ENCODE measurements at places on chromosomes 2 and 18. TPM values are rescaled to one million over a fixed set of nuclear protein-coding genes. Genes with fewer than 3 reads are reported as not detected.

- DNase-seq = peak; percentile 64
Measured at GRCh38 chr2:120818441-120818920, 82.8 kb downstream of the GLI2 start.

DNA sequence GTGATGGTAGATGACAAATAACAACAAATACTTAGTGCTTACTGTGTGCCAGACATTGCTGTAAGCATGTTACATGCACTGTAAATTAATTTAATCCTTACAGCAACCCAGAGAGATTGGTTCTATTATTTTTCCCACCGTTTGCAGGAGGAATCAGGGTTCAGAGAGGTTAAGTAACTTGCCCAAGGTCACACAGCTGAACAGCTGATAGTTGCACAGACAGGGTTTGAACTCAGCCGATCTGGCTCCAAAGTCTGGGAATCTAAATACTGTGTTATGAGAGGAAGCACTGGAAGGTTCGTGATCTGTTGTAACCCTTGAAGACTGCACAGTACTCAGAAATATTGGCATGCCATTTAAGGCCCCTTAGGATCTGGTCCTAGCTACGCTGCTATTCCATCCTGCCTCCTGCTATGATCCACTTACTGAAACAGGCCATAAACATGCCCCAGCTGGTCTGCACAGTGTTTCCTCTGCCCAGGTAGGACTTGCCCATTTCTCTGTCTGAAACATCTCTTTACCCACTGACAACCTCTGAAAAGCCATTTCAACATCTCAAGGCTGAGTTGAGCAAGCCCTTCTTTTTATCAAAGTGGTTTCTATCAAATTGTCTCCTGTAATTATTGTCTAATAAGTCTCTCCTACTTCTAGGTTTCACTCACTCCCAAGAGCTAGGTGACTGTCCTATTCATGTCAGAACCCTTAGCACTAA lies 40.4 kb upstream of the MRPL33 start:
- DNase-seq = no peak

DNA sequence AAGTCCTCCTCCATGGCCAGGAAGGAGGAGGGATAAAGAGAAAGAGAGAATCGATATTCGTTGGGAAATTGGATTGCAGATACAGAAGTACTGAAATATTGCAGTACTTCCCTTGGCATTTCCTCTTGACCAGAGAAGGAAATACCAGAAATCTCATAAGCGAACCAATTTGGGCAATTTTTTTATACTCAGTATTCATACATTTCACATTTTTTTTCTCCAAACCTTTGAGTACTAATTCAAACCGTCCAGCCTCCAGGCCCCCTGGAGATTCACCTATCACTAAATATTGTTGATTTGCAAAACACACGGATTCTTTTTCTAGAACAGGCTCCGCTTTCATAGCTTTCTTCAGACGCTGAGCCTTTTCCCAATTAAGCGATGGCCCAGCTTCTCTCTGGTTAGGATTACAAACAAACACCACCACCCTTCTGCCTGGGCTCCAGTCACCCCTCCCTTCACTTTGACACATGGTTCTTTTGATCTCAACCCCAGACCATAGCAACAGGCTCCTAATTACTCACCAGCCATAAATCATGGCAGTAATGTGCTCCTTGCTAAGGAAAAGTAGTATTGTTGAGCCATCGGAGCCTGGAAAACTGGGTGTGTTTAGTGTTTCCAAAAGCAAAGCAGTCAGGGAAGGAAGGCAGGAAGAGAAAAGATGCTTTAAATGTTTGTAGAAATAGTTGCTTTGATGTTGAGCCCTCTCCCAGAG lies 138.4 kb upstream of the CCDC68 start:
- DNase-seq = no peak

DNA sequence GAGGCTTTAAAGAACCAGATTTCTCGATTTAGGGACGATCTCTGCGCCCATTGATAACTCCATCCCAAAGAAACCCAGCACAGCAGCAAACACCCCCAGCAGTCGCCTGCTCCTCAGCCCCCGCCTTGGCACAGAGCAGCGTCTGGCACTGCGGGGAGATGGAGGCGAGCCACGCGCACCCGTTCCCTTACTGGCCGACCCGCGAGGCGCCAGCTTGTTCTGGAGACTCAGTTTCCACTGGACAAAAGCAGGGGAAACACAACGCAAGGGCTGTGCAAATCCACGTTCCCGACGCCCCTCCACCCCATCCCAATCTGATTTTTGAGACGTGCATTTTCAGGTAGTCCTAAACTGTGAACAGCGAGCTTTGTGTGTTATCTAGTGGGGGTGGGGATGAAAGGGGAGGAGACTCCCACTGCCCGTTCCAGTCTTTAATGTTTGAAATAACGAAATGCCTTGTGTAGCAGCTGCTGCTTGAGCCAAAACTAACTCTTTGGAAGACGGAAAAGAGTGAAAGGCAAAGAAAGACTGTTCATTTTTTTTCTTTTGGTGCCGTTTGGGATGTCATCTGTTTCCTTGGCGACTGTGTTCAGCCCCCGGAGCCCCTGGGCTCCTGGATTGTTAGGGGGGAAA lies 143.2 kb downstream of the MEIS1 start:
- no peak for DNase-seq

DNA sequence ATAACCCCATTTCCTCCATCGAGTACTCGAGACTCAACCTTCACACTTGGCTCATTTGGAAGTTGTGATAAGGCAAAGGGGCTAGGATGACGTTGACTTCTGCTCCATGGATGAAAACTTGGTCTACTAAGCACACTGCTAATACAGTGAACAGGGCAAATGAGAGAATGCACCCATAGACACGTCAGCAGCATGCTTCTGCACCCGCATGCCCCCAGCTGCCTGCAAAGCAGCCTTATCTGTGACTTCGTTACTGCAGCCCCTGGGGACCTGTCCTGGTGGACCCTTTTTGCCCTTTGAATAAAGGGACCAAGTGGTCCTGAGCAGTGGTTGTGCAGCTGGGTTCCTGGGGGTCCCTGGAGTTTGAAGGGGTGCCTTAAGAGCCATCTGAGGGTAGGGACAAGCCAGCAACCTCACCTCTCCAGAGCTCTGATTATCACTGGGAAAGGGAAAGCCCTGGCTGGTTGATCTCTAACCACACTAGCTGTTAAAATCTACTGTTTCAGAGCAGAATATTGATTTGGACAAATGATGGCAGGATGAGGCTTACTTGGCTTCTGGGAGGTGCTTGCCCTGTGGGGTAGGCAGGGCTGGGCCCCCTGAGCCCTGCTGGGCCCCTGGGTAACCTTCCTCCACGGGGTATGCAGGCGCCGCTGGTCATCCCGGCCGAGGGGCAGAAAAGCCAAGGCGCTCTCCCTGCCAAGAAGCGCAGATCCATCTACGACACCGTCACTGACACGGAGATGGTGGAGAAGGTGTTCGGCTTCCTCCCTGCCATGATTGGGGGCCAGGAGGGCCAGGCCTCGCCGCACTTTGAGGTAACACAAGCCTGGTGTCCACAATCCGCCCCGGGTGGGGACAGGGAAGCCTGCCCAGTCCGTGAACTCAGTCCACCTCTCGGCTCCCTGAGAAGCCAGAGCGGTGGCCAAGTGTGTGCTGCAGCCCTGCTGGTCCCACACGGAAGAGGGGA lies 37.6 kb upstream of the GPR17 start:
- no peak for DNase-seq

Gene SERPINB13
- not detected for total RNA-seq

All from PC-3 (cell line).